Effector memory CD4-positive, alpha-beta T cell (primary cell): ENCODE measurements at places on chromosomes 3 and 15.

DNA sequence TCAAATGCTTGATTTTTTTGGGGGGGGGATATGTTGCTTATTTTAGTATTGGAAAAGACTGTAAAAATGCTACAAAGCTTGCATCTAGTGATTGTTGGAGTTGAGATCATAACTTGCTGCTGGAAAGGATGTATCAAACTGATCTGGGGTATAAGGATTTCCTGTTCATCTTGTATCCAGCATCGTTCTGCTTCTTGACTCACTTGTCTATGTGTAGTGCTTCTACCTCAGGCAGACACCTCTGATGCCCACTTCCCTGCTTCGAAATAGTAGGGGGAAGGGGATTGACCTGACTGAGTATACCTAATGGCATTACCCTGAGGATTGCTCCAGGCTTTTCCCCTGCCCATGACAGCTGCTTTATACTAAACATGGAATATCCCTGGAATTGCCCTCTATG is 42.7 kb downstream of the STT3B start:
- no peak for DNase-seq

GRCh38 chr15:85580879-85581278 is 200.5 kb downstream of the AKAP13 start:
- DNase-seq: peak; percentile 37

- DNase-seq: peak; percentile 75
Observed at GRCh38 chr3:9932843-9933560, 632 bp upstream of the CRELD1 start.

GRCh38 chr3:31157047-31157694 is 262.7 kb upstream of the GADL1 start:
- no peak for DNase-seq

DNA sequence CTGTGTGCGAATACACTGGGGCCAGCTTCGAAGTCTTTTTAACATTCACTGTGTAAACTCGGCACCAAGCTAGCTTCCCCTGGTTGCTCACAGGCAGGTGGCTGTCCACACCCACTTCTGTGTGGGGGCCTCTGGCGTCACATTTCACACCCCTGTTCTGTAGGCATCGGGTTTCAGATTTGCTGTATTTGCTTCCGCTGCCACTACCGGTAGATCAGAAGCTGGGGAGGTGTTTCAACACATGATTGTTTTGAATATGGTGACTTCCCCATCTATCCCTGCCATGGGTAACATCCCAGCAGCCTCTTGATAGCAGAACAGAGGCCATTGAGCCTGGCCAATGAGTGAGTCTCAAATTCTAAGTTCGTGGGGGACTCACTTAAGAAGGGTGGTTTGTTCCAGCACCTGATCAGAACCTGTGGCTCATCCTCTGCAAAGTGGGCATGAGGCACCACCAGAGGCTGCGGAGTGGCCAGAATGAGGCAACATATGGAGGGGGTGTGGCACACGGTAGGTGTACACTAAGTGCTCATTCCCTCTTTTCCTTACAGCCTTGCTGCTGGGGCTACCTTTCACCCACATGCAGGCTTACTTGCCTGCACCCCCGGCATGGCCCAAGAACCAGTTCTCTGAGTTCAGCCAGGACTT is 61.5 kb downstream of the IQSEC1 start:
- DNase-seq: peak; percentile 75

DNA sequence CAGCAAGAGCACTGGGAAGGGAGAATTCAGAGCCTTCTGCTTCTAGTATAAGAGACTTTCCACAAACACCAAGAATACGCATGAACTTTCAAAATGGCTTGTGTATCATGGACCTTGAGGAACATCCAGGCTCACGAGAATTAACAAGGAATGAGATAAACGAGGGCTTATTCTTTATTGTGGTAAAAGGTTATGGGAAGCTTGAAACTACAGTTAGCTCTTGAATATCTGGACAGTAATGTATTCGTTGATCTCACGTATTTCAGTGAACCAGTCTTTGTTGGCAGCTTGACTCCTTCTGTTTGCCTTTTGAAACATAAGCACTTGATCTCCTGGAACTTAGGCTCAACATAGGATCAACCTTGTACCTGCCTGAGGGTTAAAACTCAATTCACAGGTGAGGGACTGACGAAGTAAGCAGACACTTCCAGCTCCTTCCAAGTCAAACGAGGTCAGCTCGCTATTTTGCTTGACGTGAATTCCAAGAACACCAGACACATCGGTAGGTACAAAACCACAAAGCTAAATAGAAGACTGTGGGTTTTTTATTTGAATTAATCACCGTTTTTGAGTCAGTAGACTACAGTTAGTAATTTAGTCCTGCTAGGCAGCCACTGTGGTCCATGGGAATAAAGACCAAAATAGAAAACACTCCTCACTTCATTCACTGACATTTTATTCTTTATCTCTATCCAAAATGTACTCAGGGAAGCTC is 30.8 kb downstream of the GALNT15 start:
- DNase-seq: no peak

DNA sequence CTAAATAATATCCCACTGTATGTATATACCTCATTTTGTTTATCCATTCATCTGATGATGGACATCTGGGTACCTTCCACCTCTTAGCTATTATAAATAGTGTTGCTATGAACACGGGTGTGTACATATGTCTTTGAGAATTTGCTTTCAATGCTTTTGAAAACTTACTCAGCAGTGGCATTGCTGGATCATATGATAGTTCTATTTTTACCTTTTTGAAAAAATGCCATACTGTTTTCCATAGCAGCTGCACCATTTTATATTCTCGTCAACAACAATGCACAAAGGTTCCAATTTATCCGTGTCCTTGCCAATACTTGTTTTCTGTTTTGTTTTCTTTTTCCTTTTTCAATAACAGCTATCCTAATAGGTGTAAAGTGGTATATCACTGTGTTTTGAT is 77.1 kb downstream of the PEAK1 start:
- DNase-seq: no peak

DNA sequence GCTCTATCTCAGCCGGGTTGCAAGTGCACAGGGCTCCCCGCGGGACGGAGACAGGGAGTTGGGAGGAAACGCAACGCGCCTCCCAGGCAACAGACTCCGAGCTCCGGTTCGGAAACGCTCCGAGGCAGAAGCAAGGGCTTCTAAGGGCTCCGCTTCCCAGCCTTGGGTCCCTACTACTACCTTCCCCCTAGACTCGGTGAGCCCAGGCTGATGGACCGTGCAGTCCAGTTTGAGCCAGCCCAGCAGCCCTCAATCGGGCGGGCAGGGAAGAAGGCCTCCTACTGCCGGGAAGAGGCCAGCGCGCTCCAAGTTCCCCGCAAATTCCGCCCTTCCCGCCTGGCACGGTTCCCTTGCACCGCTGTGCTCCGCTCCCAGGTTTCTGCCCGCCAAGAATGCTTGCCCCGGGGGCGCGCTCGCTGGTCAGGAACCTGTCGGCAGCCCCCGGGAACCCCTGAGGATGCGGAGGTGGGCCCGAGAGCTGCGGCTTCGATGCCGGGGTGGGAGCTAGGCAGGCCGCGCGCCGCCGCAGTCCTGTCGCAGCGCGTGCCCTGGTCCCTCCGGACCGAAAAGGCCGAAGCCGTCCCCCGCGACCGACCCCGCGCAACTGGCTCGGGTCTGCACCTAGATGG is 728 bp downstream of the TRANK1 start:
- no peak for DNase-seq

- no peak for DNase-seq
Observed at GRCh38 chr3:175233957-175234940, 375.1 kb downstream of the NAALADL2 start.

DNA sequence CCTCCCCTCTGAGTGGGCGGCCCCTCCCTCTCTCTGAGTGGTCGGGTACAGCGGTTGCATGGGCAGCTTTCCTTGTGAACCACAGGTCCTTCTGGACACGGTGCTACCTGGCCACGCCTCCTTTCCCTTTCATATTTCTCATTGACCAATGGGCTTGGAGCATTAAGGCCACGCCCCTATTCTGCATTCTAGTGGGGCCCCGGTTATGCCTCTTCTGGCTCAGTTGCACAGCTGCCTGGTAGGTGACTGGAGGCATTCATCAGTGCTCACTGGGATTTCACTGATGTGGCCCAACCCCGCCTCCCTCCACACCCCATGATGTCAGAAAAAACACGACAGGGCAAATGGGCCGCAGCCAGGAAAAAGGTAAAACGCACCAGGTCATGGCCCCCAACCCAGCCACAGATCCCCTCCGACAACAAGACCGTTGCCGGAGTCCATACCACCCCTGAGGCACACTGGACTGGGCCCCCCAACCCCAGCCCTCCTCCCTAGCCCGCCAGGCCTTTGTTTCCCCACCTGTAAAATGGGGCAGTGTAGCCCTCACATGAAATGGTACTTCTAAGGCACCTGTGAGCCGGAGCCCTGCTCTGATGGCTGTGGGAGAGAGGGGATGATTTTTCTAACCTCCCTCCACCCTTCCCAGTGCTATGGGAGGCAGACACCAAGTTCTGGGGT is 26.3 kb downstream of the NGRN start:
- no peak for DNase-seq

- DNase-seq: no peak
Observed at GRCh38 chr15:94526071-94526689, 294.8 kb downstream of the MCTP2 start.

- DNase-seq: no peak
Observed at GRCh38 chr3:122004991-122005565, 17.0 kb downstream of the ILDR1 start.

DNA sequence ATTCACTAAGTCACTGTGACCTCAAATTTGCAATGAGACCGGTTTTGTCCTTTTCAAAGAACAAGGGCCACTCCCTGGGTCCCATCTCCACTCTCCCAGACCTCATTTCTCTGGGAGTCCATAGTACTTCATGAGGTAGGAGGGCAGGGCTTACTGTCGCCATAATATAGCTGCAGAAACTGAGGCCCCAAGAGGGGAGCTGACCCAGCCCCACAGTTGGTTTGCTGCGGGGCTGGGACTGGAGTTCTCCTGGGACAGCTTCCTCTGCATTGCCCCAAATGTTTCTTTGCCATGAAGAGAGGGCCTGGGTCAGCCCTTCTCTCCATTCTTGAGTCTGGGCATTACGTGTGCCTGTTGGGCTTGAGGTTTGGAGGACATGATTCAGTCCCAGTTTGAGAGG is 60.1 kb downstream of the ITGA11 start:
- no peak for DNase-seq

- DNase-seq: no peak
Observed at GRCh38 chr15:50107591-50108408, 11.2 kb downstream of the ATP8B4 start.

GRCh38 chr15:52496776-52497470 is 31.8 kb downstream of the MYO5A start:
- no peak for DNase-seq

DNA sequence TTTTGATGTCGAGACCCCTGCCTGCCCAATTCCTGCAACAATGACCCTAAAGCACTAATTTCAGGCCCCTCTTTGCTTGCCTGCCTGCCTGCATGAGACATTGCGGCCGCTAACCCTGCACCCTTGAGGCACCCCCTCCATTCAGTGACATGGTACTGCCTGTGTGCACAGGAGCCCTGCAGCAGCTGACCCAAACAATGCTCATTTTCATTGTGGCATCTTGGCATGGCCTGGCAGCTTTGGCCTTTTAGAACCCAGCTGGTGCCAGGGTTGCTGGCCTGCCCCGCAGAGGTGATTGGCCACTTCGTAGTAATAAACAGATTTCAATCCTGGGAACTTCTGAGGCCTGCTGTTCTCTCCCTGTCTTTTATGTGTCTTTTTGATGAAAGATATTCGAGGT is 33.8 kb downstream of the SLCO3A1 start:
- DNase-seq: no peak

GRCh38 chr15:59400103-59400813 is 27.6 kb upstream of the MYO1E start:
- DNase-seq: no peak

DNA sequence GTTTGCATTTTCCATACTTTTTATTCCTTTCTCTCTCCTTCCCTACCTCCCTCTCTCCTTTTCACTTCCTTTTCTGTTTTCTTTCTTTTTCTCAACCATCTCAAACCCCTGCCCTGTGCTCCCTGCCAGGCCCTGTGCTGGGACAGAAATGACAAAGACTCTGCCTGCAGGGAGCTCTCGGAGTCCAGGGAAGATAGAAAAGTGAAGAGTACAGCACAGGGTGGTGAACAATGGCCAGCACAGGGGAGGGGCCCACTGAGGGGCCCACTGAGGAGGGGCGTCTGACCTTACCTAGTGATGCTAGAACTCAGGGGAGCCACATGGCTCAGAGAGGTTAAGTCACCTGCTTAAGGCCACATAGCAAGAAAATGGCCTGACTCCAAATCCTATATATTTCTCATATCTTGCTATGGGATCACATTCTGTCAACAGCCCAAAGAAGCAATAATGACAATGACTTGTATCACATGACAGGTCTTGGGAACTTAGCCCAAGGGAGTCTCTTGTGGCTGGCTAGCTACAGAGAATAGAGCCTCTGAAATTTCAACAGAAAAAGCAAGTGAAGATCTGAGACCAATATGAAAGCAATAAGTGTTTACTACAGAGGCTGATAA is 44.3 kb upstream of the ATP2B2 start:
- no peak for DNase-seq
